ENCODE measurements at places on chromosomes 7 and 10.

GRCh38 chr10:110305767-110306451 lies 1.2 kb upstream of the SMNDC1 start:
- peak; percentile 82 for DNase-seq

- DNase-seq: no peak
Observed at GRCh38 chr10:128068398-128069285, 57.6 kb downstream of the MKI67 start.

DNA sequence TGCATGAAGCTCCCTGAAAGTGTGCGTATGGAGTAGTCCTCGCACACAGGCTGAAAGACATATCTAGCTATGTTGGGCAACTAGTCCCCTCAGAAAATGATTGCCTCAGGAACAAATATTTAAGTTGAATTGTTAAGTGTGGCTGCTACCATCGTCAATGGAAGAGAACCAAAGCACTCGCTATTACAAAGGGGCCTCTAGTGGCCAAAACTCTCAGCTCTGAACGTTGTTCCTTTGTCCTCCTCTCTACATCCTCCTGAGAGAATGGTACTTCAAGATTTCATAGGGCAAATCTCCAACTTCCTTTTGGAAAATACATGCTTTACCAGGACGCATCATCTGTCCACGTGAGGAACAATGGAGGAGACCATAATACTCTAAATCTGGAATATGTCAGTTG lies 209.9 kb downstream of the NRG3 start:
- DNase-seq: no peak

GRCh38 chr7:32516551-32517100 lies 21.3 kb downstream of the AVL9 start:
- DNase-seq: no peak

DNA sequence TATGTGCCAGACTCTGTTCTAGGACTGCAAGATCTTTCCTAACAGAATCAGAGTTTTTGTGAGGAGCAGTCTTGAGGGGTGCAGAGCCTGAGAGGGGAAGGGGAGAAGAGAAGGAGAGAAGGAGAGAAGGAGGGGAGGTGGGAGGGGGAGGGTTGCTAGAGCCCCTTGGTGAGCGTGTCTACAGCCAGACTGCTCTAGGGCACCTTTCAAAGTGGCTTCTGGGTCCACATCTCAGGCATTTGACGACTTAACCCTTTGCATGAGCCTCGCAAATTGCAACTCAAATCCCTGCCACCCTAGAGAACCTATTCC lies 31.1 kb upstream of the LEP start:
- DNase-seq: no peak

- DNase-seq: no peak
Observed at GRCh38 chr10:131860311-131860710, 40.5 kb upstream of the PPP2R2D start.

DNA sequence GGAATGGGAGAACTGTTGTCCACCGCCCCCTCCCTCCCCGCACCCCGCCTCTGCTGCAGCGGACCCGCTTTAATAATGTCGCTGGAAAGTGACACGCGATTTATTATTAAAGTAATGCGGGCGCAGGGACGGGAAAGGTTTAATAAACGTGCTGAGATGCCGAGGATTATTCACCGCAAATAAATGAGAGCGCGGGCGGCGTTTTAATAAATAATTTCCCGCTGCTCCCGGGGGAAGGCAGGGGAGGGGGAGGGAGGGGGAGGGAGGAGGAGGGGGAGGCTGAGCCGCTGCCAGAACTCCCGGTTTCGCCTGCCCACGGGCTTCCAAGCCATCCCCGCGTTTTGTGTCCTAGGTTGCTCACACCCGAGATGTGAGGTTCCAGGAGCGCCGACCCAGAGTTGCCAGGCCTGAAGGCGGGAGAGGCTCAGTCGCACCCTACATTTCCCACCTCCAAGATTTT lies 5.1 kb downstream of the KAZALD1 start:
- no peak for DNase-seq

DNA sequence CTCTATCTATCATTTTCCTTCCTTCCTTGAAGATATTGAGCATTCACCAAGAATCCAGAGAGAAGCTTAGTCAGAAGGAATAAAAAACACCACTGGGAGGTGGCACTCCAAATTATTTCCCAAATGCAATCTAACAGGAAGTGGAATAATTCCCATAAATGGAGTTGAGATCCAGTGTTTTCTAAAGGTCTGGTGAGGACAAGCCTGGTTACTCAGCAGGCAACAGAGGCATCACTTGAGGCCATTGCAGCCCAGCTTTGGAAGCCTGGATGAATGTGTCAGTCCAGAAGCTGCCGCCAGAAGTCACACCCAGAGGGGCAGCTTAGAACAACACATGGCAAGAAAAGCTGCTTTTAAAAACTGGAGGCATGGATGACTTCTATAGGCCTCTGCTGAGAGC lies 288.9 kb upstream of the KLF6 start:
- DNase-seq: peak; percentile 58

- DNase-seq: no peak
Observed at GRCh38 chr10:84004221-84004620, 135.1 kb upstream of the GHITM start.

DNA sequence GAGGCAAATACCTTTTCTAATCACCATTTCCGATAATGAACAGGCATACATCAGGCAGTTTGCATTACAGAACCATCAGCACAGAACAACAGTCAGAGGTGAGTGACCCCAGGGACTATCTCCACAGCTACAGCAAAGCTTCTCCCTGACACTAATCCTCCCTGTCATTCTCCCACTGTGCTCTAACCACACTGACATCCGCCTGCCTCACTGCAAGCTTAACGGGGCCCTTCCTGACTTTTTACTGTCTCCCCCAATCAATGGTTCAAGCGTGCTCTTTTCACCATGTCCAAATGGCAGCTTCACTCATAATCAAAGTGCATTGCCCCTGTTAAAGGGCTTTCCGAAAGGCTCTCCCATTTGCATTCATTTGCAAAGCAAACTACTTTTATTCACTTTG lies 196.3 kb downstream of the DNAJC1 start:
- DNase-seq: no peak

- no peak for DNase-seq
Observed at GRCh38 chr7:29229066-29229465, 34.5 kb downstream of the CHN2 start.

- DNase-seq: no peak
Observed at GRCh38 chr7:90994121-90994520, 270.1 kb upstream of the FZD1 start.

DNA sequence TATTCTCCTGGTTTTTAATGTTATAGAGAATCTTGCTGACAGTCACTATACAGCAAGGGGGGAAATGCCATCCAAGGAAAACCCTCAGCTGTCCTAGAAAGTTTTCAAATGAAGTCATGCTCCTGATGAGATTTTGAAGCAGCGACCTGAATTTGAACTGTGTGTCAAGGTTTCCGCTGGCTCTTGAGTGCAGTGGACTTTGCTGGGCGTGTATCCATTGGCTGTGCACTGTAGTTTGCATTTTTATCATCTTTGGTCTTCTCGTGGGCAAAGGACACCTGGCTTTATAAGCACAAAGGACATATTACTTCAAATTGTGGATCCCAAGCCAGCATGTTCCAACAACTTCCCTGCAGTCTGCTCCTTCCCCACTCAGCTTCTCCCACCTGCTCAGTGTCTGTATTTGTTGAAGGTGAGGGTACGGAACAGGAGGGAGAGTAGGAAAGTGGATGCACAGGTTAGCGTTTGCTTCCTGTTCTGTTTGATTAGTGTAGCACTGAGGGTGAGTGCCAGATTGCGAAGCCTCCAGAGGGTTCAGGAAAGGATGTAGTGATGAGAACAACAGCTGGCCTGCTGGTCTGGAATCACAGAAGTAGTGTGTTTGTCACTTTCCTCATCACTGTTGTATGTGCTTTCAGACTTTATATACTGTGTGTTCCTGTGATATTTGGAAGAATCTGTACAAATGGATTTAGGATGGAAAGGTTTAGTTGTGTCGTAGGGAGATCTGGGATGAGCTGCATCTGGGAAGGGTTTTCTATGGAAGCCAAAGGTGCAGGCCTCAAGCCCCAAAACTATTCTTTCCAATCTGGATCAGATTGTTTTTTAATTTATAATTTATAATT lies 204.8 kb downstream of the BMPER start:
- DNase-seq: no peak

- no peak for DNase-seq
Observed at GRCh38 chr10:110174816-110175215, 32.6 kb upstream of the MXI1 start.

- DNase-seq: no peak
Observed at GRCh38 chr10:91162495-91163268, 57.8 kb upstream of the PCGF5 start.

- DNase-seq: no peak
Observed at GRCh38 chr10:129161150-129161549, 305.9 kb upstream of the MGMT start.

- no peak for DNase-seq
Observed at GRCh38 chr7:2824026-2824677, 20.0 kb downstream of the GNA12 start.

GRCh38 chr7:22183522-22184280 lies 173.3 kb downstream of the RAPGEF5 start:
- no peak for DNase-seq

- peak; percentile 18 for DNase-seq
Observed at GRCh38 chr7:116859323-116859722, 3.1 kb upstream of the CAPZA2 start.

DNA sequence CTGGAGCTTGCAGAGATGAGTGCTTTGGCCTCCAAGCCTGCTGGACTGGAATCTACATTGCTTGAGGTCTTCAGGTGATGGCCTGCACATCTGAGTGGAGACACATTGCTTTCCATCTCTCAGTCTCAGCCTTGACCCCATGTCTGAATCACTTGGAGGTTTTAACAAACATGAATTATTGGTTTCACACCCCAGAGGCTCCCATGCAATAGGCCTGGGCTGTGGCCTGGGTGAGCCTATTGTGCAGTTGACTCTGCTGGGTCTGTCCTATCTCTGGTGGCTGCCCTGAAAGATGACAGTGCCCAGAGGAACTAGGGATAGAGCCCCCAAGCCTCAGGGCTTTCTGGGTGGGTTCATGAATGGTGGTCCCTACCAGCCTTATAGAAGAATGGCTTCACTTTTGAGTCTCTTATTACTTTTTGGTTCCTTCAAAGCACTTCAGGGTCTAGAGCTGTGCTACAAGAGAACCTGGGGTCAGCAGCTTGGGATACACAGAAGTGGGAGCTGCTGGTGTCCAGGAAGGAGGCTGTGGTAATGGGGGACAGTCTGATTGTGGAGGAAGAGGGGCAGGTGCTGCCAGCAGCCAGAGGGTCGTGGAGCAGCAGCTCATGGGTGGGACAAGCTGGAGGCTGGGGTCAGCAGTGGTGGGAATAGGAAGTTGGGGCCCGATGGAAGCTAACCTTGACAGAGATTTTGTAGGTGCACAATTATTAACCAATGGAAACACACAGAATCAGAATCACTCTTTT lies 5.5 kb downstream of the RAMP3 start:
- no peak for DNase-seq

GRCh38 chr7:143886826-143887477 lies 15.0 kb downstream of the TCAF1 start:
- DNase-seq: no peak

GRCh38 chr10:85671530-85671929 lies 695.1 kb downstream of the GRID1 start:
- DNase-seq: no peak

GRCh38 chr10:6753644-6754043 lies 173.6 kb upstream of the PRKCQ start:
- DNase-seq: no peak

DNA sequence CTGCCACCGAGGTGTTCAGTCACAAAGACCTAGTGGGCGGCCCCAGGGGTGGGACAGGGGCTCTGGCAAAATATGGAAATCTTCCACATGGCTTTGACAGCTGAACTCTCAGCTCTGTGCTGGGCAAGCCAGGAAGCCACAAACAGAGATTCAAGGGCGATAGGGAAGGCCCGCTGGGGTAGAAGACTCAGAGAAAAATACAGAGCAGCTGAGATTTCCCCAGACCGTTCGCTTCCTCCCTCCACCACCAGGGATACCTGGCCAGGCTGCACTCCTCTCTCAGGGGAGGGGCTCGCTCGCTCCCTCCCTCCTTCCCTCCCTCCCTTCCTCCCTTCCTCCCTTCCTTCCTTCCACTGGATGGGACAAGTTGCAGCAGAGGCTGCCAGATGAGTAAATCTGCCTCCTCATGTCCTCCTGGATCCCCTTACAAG lies 260.5 kb downstream of the PRPF18 start:
- DNase-seq: no peak

- DNase-seq: no peak
Observed at GRCh38 chr7:28698840-28699239, 259.3 kb downstream of the TRIL start.

- DNase-seq: no peak
Observed at GRCh38 chr10:24349379-24350001, 140.6 kb downstream of the KIAA1217 start.

DNA sequence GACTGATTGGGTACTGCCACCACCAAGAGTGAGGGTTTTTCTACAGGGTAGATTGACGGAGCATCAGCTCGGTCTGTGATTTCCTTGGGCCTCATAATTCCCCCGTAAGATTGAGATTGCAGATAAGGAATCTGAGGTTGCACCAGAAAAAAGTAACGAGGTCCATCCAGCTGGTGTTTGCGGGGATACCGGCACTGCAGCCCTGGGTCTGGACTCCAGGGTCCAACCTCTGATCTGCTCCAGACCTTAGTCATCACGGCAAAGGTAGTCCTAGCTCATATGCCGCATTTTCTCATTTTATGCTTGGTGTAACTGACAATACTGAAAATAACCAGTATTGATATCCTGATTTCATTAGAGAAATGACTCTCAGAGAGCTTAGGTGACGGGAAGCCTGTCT lies 3.9 kb downstream of the CARD11 start:
- DNase-seq: no peak

DNA sequence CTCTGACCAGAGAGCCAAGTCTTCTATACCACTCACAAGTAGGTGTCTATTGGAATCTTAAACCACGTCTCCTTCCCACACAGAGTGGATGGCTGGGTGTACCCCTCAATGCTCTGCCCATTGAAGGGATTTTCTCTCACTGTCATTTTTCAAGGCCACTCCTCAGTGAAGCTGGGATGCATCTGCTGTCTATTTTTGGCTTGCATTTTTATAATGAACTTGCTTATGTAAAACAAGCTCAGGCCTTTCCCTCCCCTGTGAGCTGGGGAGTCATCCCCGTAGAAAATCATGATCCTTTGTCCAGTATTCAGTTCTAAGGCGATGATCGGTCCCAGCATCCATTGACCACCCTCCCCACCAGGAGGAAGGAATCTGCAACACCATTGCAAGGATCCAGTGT lies 9.8 kb upstream of the RBM17 start:
- no peak for DNase-seq

- DNase-seq: no peak
Observed at GRCh38 chr7:7816084-7816483, 97.7 kb upstream of the RPA3 start.

DNA sequence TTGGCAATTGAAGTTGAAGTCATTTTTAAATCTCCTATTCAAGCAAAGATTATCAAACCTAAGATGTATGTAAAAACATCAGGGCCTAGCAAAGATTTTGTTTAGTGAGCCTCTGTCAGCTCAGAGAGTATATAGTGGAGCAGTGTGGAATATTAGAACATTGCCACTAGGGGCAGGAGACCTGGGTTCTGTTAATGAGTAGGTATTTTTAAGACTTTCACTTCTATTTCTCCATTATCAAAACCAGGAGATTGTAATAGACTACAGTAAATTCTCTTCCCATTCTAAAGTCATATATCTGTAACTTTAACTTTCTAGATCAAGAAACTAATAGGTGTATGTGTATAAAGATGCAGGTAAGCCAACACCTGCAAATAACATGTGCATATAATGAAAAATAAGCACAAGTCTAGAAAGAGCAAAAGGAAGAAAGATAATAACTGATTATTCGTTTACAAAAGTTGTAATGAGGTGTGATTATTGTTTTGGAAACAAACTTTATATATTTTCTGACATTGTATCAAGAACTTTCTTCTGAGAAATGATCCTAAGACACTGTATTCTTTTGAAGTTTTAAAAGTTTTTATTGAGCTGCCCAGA lies 64.4 kb downstream of the KCND2 start:
- no peak for DNase-seq
